ENCODE measurements at places on chromosomes 4 and X.

GRCh38 chr4:113636877-113637276, 124.7 kb downstream of the CAMK2D start:
- no peak for DNase-seq

- no peak for DNase-seq
Measured at GRCh38 chr4:85151371-85151770, 184.9 kb upstream of the WDFY3 start.

DNA sequence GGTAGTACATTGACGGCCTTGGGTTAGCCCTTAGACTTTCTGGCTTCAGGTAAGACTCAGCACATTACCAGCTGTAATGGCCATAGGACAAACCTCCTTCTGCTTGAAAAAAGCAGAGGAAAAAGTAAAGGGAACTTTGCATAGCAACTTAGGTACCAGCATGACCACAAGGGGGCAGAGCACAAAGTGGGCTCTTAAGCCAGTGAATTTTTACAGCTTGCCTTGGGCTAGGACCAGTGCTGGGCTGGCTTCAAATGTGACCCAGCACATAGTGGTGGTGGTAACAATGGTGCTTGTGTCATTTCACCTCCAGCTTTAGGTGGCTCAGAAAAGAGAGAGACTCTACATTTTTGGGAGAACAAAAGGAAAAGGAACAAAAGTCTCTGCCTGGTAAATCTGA, 66.1 kb downstream of the KLHL4 start:
- no peak for DNase-seq

- DNase-seq: no peak
Measured at GRCh38 chrX:21408307-21408706, 34.1 kb downstream of the CNKSR2 start.

DNA sequence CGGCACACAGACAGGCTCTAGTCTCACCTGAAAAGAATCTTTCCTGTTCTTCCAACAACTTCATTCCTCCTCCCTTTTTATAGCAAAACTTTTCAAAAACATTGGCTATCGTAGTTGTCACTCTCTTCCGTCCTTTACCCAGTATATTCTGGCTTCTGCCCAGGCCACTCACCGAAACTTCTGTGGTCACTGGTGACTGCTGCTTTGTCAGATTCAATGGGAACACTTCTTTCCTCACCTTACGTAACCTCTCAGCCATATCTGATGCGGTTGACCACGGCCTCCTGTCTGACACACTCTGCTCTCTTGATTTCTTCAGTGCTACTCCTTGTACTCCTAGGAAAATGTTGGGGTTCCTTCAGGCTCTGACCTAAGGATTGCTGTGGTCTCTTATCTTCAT, 9.2 kb upstream of the RNF150 start:
- DNase-seq: no peak

DNA sequence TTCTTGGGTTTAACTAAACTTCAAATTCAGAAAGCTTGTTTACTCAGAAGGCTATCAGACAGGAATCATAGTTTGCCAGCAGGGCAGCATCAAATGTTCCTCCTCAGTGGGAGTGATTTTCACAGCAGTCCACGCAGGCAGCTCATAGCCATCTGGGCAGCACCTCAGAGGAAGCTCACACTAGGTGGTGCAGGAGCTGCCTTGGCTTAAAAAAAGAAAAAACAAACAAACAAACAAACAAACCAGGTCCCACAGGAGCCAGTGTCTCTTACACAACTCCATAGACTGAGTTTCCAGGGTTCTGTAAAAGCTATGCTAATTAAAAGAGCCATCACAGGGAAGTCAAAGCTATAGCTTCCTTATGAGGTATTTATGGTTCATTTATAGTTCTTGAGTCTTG, 10.5 kb upstream of the KLHL5 start:
- no peak for DNase-seq

DNA sequence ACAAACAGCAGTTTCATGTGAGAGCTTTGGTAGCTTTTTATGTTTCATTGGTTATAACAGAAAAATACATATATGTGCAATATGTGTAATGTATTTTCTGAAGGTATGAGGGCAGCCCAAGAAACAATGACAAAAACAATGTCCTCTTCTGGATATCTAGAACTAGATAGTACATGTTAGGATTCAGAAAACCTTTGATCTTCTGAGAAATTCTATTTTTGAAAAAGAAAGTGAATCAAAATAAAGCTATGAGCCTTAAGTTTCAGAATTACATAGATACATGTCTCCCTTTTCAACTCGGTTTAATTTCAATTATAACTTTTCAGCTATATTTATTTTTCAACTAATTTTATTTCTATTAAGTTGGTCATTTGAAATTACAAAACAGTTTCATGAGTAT, 131.9 kb downstream of the REELD1 start:
- no peak for DNase-seq

DNA sequence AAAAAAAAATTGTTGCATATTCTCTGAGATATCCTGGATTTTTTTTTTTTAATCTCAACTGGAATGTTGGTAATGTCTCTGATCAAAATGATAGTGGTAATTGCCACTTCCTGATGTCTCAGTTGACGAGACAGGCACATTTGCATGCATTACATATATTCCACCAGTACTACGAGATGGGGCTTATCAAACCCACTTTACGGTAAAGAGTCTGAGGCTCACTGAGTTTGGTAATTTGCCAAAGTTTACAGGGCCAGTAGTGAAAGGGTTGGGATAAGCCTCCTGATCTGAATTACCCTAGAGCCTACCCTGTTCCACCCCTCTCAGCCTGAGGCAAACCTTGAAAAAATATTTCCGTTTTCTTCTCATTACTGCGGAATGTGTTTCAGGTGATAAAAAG, 5.3 kb downstream of the MAGEB2 start:
- no peak for DNase-seq

GRCh38 chrX:73214426-73215094, at the start of gene NAP1L2:
TSS of gene NAP1L2 (minus strand) at chrX:73214851. CDS start at chrX:73214492, 359 bp downstream.
- DNase-seq: no peak

- DNase-seq: no peak
Measured at GRCh38 chr4:46124773-46125413, 1.0 kb upstream of the GABRG1 start.

DNA sequence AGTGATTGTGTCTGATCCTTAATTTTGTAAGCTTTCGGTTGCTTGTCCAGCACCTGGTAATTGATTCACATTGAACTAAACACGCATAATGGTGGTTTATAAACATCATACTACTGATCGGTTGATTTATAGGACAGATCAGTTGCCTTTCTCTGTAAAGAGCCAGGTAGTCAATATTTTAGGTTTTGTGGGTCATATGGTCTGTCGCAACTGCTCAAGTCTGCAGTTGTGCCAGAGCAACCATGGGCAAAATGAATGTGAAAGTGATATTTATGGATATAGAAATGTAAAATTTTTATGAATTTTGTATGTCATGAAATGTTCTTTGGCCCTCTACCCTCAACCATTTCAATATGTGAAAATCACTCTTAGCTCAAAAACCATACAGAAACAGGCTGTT, 8.9 kb downstream of the JADE1 start:
- no peak for DNase-seq

DNA sequence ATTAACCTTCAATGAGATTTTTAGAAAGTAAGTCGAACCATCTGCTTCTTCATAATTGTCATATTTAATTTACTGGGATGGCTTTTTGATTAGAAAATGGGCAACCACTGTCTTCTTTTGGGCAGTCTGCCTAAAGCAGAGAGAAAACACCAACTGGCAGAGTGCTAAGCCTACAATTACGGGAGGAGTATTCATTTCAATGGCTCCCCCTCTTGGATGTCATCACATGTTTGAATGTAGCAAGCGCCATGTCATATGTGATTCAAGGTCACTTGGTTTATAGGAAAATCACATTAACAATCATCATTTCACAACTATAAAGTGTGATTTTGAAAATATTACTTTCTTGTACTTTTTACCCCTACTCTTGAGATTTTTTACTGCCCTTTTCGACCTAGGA, 261.9 kb downstream of the FRMPD4 start:
- no peak for DNase-seq

- DNase-seq: no peak
Measured at GRCh38 chr4:26574563-26574962, 9.3 kb upstream of the TBC1D19 start.

DNA sequence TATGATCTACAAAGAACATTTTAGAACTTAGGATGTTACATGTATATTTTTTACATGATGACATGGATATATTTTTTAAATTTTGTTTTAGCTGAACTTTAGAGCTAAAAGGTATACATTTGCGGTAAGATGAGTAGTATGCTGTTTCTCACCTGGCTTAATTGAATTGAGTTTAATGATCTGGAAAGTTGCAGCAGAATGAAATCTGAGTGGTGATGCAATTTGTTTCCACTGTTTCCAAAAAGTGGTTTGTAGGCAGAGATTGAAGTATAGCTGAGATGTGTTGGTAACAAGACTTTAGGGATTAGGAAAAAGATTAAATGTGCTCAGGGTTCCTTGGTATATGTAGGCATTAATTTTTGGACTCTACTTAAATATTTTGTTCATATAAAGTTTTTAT, 68.1 kb downstream of the HPF1 start:
- DNase-seq: no peak

DNA sequence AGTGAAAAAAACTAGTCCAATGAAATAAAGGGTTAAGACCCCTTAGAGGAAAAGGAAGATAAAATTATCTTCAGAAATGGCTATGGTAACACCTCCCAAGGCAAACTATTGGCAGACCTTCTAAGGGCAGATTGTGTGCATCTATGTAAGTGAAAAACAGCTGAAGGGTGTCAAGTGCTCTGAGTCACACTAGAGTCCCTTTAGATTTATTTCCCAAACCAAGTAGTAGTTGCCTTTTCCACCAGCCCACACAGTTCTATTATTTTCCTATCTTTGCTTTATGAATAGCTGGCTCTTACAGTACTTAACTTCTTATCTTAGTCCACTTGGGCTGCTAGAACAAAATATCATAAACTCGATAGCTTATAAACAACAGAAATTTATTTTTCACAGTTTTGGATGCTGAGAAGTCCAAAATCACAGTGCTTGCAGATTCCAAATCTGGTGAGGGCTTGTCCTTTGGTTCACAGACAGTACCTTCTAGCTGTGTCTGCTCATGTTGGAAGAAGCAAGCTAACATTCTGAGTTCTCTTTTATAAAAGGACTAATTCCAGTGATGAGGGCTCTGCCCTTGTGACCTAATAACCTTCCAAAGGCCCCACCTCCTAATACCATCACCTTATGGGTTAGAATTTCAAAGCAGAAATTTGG, 143.6 kb downstream of the GRID2 start:
- no peak for DNase-seq

DNA sequence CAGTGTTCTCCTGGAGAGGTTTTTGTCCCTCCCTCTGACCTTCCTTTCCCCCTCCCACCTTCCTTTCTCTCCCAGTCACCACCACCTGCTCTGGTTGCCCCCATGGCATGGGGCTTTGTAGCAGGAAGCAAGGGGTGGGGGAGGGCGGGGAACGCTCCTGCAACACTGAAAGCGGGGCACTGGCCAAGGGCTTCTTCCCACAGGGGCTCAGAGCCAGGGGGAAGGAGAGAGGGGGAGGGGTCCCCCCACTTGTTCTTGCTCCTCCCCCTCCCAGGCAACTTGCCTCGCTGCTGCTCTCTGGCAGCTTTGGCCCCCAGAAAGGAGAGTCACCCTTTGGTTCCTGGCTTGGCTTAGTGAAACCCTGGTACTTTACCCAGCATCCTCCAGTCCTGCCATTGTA, 48.4 kb downstream of the BCORL1 start:
- no peak for DNase-seq

- DNase-seq: peak; percentile 99
Measured at GRCh38 chrX:1391707-1392375, at the start of gene SLC25A6. TSS of gene SLC25A6 (minus strand) at chrX:1392113. CDS start at chrX:1392009, 104 bp downstream.

- no peak for DNase-seq
Measured at GRCh38 chr4:136918772-136919171, 613.5 kb downstream of the PCDH18 start.

DNA sequence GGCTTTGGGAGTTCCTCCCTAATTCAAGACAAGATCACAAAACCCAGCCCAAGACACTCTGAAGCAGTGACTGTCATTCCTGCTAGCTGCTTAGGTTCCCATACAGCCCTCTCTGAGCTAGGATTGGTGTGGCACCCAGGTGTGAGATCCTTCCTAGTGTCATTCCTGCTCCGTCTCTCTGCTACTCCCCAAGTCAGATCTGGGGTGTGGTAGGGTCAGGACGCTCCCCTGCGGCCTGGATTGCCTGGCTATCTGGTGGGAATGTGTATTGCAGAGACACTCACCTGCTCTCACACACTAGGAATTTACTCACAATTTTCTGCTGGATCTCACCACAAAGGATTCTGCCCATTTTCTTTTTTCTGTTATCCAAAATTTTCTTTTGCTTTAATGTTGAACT, 560.8 kb upstream of the ATOH1 start:
- no peak for DNase-seq

GRCh38 chrX:150959557-150959956, 23.6 kb upstream of the HMGB3 start:
- no peak for DNase-seq

GRCh38 chr4:124710911-124711310, 1.6 kb downstream of the ANKRD50 start:
- DNase-seq: no peak

DNA sequence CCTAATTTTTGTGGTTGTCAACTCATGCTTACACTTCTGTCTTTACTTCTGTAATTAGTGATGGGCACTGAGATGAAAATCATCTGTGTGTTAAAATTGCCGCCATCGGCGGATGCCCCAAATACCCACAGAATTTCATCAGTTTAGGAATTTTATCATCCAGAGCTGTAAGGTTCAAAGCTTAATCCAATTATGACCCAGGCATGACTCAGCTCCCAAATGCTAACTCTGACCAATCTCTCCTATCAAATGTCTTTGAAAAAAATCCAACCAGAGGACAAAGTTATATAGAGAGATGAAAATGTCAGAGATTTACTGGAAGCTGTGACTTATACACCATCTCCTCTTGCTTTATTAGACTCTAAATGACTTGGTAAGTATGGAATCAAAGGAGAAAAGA, 1048.7 kb upstream of the PRKX start:
- DNase-seq: no peak

GRCh38 chrX:40174001-40174853, 76.5 kb upstream of the BCOR start:
- peak; percentile 37 for DNase-seq

DNA sequence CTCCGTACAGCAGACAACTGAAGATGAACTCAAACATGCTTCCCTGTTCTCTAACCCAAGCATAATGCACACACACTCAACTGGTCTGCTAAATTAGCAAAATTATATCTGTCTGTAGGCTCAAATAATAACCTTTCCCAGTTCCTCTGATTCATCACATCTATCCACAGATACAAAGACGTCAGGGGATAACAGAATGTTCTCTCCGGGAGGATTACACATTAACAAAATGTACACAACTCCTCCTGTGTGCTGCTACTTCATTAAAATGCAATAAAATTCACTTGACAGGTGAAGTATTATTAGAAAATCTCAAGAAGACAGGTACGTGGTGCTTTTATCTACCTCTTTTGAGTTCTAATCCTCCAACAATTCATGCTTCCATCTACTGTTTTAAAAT, 57.4 kb downstream of the FAT1 start:
- DNase-seq: no peak

- no peak for DNase-seq
Measured at GRCh38 chr4:150131581-150132228, 53.5 kb downstream of the DCLK2 start.

GRCh38 chrX:3962511-3963311, 249.3 kb upstream of the PRKX start:
- DNase-seq: no peak

- no peak for DNase-seq
Measured at GRCh38 chrX:57669961-57670360, 10.1 kb downstream of the NLRP2B start.

- DNase-seq: no peak
Measured at GRCh38 chrX:4451591-4451990, 738.1 kb upstream of the PRKX start.

- no peak for DNase-seq
Measured at GRCh38 chr4:130985371-130985770, 1889.4 kb downstream of the C4orf33 start.

- DNase-seq: no peak
Measured at GRCh38 chr4:173294444-173294843, 39.7 kb downstream of the HMGB2 start.
